Effector memory CD8-positive, alpha-beta T cell (primary cell): ENCODE measurements at places on chromosomes 11 and 22.

DNA sequence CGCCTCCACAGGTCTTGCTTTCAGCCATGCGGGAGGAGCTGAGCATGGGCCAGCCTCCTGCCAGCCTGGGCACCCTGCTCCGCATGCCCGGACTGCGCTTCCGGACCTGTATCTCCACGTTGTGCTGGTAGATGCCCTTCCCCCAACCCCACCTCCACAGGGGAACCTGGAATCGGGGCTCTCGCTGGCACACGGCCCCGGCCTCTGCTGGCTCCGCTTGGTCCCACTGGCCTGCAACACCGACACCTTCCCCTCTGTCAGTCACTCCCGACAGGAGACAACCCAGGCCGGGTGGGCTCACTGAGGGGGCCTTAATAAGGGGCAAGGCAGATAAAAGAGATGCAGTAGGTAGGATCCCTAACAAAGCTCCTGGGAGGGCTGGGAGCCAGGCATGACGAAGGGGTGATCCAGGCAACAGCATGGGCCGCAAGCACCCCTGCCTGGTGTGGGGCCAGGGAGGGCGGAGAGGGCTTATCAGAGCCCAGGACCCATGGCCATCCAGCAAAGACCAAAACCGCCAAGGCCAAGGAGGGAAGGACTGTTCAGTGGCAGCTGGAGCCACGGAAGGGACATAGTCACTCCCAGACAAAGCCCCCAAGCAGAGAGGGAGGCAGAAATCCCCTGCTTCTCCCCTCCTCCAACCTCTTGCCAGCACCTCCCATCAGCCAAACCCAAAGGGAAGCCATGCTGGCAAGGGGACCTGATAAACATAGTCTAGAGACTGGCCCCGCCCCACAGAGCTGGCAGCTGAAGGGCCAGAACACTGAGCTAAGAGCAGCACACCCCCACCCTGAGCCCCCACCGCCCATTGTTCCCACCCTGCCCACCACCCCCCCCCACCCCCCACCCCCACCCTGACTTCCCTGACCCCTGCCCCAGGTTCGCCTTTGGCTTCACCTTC, 8.0 kb downstream of the SLC22A12 start:
- DNase-seq = no peak

GRCh38 chr11:84905411-84905810, 721.7 kb downstream of the DLG2 start:
- no peak for DNase-seq

- DNase-seq = no peak
These were observed 69.5 kb upstream of the SYT13 start for GRCh38 chr11:45355706-45356041.

DNA sequence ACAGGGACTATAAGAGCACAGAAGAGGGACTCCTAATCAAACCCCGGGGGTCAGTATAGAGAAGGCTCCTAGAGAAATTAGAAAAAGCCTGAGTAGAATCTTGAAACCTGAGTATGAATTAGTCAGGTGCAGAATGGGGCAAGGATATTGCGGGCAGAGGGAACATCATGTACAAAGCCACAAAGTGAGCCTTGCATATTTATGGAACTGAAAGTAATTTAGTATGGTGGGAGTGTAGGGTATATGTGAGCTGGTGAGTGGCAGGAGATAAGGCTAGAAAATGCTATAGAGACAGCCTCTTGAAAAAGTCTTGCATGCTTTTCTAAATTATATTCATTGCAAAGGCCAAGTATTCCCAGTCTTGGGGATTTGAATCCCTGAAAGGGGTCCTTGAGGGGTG, 93.7 kb downstream of the STIM1 start:
- no peak for DNase-seq

GRCh38 chr11:134584706-134585445, 172.8 kb upstream of the B3GAT1 start:
- no peak for DNase-seq

DNA sequence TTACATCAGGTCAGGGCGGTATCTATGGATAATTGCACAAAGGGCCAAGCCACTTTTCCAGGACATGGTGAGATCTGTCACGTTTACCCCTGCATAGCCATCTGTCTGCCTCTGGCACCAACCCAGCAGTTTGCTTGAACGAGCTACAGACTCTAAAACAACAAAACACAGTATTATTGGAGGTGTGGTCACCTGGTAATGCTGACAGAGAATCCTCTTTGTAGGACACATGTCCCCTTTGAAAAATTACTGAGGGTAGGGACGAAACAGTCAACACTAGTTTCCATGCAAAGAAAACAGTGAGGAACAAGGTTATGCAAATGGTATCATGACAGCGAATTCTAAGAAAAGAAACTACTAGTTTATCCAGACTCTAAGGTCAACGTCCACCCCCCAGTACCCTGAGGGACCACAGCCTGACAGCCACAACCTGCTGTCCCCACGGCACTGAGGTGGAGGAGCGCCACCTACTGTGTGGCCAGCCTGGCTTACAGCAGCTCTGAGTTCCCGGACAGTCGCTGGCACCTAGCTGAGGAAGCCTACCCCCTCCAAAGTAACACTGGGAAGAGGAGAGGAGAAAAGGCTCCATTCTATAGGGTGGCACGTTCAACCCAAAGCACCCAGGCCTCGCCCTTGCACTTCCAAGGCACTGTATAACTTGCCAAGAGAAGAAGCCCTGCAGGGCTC, 117.4 kb upstream of the BID start:
- DNase-seq = no peak

- no peak for DNase-seq
These were observed 9.3 kb upstream of the FXYD6 start for GRCh38 chr11:117885777-117886176.

DNA sequence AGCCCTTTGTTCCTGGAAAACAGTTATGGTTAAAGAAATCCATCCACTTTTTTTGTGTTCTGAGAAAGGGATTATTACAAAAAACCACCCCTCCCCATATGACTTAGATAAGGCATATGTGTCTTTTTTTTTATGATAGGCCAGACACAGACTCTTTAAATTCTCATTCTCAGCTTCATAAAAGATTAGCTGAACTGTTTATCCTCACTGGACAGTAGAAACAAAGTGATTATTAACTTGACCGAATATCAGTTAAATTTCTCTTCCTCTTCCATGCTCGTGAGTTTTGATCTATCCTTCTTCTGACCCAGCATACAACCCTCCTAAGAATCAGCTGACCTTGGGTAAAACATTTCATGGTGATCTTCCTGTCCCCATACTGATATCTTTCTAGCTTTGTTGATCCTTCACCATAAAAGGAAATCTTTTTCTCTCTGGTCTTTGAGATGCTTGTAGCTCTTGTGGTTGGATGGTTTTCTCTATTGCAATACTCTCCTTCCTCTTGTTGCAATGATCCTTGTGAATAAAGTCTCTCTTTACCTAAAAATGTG, 26.2 kb downstream of the OR2AG2 start:
- DNase-seq = no peak

GRCh38 chr22:45999379-45999971, 22.5 kb upstream of the WNT7B start:
- DNase-seq = no peak

- no peak for DNase-seq
These were observed 67.7 kb upstream of the PICALM start for GRCh38 chr11:86136538-86136937.

- DNase-seq = no peak
These were observed 62.9 kb downstream of the SMCO4 start for GRCh38 chr11:93480256-93480655.

GRCh38 chr22:28282405-28283067, 363.5 kb upstream of the PITPNB start:
- DNase-seq = no peak

DNA sequence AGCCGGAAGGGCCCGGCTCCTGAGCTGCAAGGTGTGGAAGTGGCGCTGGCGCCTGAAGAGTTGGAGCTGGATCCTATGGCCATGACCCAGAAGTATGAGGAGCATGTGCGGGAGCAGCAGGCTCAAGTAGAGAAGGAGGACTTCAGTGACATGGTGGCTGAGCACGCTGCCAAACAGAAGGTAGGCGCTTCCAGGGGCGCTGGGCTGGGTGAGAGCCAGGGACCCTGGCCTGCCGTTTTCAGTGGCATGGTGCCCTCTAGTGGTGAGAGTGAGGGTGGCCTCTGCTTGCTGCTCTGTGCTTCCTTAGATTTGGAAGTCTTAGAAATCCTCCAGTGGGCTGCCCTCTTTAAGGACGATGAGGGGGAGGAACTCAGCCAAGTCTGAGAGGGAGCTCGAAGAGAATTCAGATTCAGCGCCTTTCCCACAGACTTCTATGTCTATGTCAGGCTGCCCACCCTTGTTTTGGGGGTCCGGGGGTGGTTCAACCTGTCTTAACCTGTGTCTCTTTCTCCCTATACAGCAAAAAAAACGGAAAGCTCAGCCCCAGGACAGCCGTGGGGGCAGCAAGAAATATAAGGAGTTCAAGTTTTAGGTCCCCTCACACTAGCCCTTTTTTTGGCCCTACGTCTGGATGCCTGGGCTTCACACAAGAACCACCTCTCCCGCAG, 1.8 kb upstream of the PACS1 start:
- DNase-seq = peak; percentile 73

DNA sequence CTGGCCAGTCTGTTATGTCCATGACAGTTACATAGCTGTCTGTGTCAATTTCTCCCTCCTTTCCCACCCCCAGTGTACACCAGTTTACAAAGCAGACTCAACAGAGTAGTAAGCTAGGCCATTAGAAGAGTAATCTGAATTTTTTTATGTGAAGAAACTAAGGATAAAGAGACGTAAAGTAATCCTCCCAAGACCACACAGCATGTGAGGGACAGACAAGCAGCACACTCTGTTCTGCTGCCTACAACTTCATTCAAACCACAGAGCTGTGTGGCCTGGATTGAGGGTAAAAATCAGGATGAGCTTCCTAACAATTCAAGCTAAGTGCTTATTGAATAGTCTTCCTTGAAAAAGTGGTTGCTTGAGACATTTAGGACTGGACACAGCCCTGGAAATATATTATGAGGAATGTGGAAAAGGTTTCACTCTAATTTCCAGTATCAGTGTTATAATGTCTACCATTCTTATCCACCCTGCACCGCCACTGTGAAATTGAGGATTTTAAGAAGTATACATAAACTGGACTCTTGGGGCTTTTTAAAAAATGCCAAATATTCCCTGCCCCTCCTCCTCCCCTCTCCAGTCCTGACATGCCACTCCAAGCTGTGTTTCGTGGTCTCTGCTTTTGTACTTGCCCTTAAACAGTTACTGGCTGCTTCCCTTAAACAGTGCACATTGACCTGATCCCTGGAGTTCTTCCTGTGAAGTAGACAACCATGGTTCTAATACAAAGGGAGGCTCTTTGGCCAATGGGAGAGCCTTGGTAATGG, 40.9 kb downstream of the EXT2 start:
- DNase-seq = no peak

- no peak for DNase-seq
These were observed 7.1 kb upstream of the ENDOD1 start for GRCh38 chr11:95082576-95083001.

- no peak for DNase-seq
These were observed 1474.3 kb downstream of the BRD1 start for GRCh38 chr22:48353116-48353947.

DNA sequence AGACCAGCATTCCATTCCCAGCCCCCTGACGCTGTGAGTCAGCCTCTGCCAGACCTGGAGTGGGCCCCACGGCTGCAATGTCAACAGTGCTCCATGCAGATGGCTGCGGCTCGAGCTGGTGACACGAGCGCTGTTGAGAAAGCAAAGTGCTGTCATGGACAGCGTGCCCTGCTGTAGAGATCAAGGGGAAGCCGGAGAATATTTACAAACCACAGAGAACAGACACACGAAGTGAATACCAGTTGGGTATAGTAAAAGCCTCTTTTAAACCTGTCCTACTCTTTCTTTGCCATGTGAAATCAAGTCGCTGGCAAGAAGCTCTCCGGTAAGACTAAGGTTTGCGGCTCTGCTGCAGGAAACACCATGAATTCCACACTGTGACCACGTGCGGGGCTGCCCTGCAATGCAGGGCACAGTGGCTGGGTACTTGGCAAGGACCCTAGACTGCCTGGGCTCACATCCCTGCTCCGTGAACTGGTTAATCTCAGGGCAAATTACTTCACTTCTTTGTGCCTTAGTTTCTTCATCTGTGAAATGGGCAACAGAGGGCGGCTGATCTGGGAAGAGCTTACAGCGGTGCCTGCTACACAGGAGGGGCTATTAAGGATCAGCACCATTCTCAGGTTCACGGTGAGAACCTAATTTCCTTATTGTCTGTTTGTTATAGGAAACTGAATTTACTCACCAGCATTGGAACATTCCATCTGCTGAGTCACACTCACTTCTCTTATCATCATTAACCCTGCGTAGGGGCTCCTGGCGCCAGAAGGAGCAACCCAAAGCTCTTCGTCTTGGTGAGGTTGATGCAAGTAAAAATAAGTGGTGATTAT, 27.8 kb upstream of the ELFN2 start:
- no peak for DNase-seq

- DNase-seq = no peak
These were observed at the start of gene PKP3 for GRCh38 chr11:394034-394857. Gene PKP3 (plus strand): TSS chr11:394209. CDS start chr11:394293, 84 bp downstream.

DNA sequence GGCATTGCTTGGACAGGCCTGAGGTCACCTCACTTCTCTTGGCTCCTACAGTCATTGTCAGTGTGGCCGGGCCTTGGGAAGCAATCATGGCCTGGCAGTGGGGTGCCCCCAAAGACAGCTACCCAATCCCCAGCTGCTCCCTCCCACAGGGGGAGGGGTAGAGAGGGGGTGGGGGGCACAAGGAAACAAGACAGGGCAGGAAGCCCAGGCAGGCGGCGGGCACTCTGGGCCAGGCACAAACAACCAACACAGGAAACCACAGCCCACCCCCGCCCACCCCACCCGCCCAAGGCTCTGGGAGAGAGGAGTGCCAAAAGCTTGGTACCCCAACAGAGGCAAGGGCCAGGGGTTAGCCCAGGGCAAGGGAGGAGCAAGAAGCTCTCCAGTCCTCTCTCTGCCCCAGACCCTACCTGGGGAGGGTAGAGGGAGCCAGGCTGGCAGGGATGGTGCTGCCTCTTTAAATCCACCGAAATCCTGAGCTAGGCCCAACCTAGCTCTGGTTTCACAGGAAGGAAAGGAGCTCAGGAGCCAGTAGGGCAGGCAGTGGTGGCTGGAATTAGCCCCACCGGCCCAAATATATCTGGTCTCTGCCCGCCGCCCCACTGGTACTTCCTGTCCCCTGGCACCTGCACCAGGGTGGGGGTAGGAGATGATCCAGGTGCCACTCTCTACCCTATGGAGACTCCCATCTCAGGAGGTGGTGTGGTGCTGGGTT, 12.2 kb downstream of the BCL9L start:
- DNase-seq = no peak

DNA sequence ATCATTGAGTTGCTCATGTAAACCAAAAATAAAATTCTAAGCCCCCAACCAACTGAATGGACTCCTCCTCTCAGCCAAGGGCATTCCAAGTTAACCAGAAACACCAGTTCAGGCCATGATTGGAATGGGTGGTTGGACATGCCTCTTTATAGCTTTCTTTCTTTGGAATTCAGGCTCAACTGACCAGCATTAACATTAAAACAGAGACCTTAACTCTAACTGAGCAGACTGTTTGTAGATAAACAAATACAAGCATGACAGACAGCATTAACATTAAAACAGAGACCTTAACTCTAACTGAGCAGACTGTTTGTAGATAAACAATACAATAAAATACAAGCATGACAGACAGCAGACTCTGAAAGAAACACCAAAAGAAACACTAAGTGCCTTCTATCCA, 278.2 kb downstream of the DLG2 start:
- DNase-seq = no peak

- DNase-seq = no peak
These were observed 21.3 kb downstream of the TRIM66 start for GRCh38 chr11:8661001-8661795.
